Sigmoid colon (tissue), 7 donors: ENCODE measurements at places on chromosomes 7 and 10. TPM values are rescaled to one million over a fixed set of nuclear protein-coding genes. Genes with fewer than 3 reads are reported as not detected.

GRCh38 chr7:70492625-70493024 is 639.3 kb upstream of the GALNT17 start:
- DNase-seq = no peak

GRCh38 chr10:124918906-124919305 is 23.0 kb upstream of the ZRANB1 start:
- DNase-seq = no peak

GRCh38 chr10:48493083-48493871 is 111.6 kb downstream of the ARHGAP22 start:
- no peak for DNase-seq

The CNPY1 gene
- total RNA-seq = not detected

DNA sequence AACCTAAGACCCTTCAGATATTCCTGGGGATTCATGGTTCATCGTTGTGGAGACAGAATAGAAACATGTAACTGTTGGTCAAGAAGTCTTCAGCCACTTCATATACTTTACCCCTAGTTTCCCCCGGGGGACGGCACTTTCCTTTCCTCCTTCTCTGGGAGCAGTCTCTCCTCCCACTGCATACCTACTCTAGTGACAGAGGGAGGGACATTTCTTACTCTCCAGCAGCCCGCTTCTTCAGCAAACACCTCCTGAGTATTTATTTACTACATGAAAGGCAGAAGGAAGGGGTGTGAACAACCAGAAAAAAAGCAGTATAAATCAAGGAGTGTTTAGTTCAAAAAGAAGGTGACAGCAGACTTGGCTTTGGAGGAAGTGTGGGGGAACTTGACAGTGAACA is 69.0 kb downstream of the LHFPL3 start:
- DNase-seq = no peak

DNA sequence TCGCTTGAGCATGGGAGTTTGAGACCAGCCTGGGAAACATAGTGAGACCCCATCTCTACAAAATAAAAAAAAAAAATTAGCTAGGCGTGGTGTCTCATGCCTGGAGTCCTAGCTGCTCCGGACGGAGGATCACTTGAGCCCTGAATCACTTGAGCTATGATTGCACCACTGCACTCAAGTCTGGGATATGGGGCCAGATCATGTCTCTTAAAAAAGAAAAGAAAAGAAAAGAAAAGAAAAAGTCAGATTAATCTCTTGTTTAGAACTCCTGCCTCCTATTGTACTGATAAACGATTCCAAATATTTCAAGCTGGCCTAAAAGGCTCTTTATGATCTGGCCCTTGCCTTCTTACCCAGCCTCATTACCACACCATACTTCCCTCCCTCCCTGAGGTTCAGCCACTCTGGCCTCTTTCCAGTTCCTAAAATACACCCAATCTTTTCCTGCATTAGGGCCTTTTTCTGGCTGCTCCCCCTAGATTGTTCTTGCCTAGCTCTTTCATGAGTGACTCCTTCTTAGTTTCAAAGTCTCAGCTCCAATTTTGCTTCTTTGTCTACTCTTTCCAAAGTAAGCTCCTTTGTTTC is 41.7 kb downstream of the VCL start:
- DNase-seq = peak; percentile 81

DNA sequence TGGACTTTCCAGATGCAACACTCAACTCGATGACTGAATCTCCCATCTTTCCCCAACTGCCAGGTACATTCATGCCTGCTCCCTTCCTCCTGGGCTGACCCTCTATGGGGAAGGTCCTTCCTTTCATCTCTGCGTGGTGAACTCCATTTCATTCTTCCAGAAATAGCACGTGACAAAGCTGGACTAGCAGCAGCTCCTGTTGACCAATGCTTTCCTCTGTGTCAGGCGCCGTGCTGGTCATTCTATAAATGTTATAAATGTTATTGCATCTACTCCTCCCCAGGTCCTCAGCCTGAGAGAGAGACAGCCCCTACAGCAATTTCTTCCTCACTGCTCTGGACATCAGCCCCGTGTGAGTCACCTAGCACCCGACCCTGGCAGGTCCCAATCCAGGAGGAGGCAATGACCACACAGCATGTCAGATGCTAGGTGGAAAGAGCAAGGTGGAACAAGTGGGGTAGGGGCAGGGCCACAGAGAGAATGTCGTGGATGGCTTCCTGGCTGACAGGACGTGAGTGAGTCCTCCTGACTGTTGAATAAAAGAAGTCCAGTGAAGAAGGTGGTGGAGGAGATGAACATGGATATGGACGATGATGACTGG is 178.1 kb downstream of the ADAM12 start:
- DNase-seq = no peak

- DNase-seq = no peak
Observed at GRCh38 chr10:68619595-68619994, 59.5 kb downstream of the TET1 start.

DNA sequence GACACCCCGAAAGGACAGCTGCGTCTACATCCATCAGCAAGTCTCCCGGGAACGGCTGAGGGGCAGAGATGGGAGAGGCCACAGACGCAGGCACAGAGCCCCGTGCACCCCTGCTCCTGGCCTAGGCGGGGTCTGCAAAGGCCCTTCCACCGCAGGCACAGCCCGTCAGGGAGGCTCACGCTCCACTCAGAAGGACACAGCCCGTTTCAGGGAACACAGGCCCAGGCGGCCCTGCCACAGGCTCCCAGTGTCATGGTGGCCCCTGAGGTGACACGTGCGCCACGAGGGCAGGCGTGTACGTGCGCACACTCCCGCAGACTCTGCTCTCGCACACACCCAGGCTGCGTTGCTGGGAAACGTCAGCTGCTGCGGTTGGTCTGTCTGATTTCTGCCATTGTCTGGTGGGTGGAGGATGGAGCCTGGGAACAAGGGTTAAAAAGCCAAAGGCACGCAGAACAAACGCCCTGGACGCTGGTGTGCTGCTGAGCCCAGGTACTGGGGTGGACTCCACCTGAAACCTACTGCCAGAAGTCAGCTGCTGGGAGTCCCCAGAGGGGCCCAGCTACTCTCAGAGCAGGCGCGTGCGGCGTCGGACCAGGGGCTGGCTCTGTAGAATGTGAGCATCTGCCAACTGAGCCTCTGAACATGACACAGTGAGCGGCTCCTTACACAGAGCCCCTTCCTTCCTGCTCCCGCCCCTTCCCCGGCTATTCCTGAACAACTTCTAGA is 13.1 kb downstream of the GPER1 start:
- no peak for DNase-seq

The PDZD7 gene
- total RNA-seq = 1.1 TPM
